Mesenteric fat pad (tissue), 1 donor: ENCODE measurements at places on chromosomes 12 and 14. TPM values are rescaled to one million over a fixed set of nuclear protein-coding genes. Genes with fewer than 3 reads are reported as not detected.

- peak; percentile 86 for DNase-seq
These were observed 6.2 kb downstream of the IFI27 start for GRCh38 chr14:94116701-94117100.

DNA sequence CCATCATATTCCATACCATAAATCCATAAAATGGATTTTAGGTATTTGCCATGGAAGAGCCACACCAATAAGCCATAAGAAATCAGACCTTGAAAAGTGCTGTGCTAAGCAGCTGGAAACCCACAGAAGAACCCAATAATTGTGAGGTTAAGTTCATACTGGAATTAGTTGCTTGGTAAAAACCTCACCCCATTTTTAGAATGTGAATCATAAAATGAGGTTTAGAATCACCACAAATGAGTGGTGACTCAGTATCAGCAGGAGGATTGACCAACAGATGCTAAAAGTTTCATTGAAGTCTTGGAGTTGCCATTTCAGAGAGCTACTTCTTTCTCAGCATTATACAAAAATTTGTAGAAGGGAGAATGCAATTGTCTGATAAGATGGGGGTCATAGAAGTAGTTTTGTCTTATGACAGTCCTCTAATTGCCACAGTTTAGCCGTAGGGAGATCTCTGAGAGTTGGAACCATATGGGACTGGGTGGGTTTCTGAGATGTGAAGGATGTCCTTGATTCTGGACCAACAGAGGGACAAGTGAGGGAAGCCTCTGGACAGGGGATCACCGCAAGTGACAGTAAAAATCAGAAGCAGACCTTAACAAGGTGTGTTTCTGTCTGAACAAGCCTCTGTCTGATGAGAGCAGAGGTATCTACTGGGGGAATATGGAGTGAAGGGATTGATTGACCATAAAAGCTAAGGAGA, 1.4 kb upstream of the STON2 start:
- DNase-seq, result no peak

GRCh38 chr12:69243099-69244084, 4.0 kb downstream of the CPSF6 start:
- no peak for DNase-seq

Gene PMCH
- total RNA-seq, result not detected

GRCh38 chr14:69055999-69056788, 77.1 kb upstream of the ACTN1 start:
- no peak for DNase-seq

Gene DACT1
- total RNA-seq, result 3.7 TPM

Gene ABCD2
- 26.0 TPM for total RNA-seq

- DNase-seq, result no peak
These were observed 38.6 kb downstream of the SYNE2 start for GRCh38 chr14:63891148-63891975.

DNA sequence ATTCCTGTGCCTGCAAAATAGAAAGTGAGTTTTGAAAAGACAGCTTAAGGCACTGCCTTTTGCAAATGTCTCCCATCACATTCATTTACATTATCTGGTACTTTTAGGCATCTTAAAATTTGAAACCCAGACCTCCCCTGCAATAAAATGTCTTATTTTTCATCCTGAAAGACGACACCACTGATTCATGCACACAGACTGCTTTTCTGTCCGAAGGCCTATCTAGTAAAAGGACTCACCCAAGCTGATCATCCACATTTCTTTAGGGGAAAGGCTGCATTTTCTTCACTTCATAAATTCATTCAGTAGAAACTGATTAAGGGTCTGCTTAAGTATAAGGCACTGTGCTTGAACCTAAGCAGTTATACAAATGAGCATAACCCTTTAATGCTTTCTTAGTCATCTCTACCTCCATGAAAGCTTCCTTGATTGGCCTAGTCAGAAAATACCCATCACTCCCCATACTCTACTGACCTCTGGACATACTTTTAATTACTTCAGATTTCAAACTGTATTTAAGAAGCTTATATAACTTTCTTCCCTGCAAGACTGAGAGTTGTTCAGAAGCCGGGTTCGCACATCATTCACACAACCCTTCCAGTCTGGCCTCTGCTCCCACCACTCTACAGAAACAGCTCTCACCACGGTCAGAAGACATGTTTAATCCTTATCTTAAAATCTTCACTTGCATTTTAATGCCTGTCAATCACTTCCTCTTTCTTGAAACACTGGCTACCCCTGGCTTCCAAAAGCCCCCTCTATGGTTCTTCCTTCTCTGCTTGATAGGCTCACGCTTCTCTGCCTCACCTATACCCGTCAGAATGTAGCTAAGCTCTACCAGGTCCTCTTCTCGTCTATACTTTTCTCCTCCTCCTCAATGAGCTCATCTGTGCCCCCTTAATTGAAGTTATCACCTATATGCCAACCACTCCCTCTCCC, 288.6 kb downstream of the MED13L start:
- no peak for DNase-seq

GRCh38 chr12:53105712-53106439, 2.6 kb downstream of the SOAT2 start:
- DNase-seq, result peak; percentile 84

GRCh38 chr12:20476551-20476950, 108.2 kb downstream of the PDE3A start:
- DNase-seq, result no peak

Gene ARHGAP9
- total RNA-seq, result 26.5 TPM

DNA sequence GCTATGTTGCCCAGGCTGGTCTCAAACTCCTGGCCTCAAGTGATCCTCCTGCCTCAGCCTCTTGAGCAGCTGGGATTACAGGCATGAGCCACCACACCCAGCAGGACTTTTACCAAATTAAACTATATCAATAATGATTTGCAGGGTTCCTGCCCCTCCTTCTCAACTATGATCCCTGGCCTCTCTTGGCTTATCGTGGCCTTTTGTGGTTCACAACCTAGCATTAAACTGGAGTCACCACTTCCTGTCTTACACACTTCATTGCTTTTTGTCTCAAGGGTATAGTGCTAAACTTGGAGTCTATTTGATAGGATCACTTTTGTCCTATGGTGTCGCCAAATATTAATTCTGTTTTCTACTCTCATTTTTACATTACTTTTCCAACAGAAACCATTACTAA, 64.5 kb downstream of the SEC23A start:
- DNase-seq, result no peak

GRCh38 chr14:58701156-58701555, 63.4 kb downstream of the DACT1 start:
- no peak for DNase-seq

GRCh38 chr12:89662623-89663022, 46.0 kb downstream of the ATP2B1 start:
- no peak for DNase-seq

Gene NGDN
- total RNA-seq, result 29.7 TPM

Gene CFAP73
- total RNA-seq, result not detected

DNA sequence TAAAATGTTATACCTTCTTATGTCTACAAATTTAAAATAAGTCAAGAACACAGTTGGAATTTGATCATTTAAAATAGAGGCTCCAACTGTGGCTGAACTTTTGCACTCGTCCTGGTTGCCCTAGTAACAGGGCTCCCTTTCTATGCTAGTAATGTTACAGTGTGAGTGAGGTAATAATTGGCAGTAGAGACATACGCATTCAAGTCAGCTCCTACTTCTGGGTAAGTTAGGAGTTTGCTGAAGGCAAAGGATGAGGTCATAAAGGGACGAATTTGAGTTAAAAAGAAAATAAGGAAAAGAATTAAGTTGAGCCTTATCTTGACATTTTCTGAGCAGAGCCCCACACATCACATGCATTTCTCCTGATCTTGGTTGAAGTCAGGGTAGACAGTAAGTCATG, 129.1 kb downstream of the TMEM117 start:
- no peak for DNase-seq

DNA sequence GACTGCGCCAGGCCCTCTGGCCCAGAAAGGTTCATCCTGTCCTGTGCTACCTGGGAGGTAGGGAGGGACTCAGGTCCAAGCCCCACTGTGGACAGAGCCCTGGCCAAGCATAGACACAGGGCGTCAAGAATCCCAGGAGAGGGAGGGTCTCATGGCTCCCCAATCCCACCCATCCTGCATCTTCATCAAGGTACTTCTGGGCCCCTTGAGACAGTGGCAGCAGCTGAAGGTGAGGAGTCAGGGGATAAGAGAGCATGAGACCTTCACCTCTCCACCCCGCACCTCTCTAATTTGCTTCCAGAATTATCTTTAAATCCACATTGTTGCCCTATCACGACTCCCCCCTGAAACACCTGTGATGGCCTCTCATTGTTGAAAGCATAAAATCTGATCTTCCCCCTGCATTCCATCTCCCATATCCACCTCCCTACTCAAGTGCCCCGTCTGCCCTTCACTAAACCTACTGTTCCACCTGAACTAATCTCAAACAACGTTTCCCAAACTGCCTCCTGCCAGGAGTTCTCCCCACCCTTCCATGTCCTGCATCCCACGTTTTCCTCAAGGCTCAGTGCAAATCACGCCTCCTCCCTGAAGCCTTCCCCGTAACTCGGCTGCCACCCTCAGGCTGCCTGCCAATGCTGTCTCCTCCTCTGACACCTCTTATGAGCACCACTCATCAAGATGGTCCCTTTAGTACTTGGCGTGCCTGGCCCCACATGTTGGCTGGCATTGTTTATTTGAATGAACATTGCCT, 27.1 kb downstream of the KRT18 start:
- DNase-seq, result no peak

- DNase-seq, result no peak
These were observed at the start of gene MYF6 for GRCh38 chr12:80707126-80707829. MYF6 (plus strand) TSS chr12:80707634; CDS start chr12:80707720, 86 bp downstream.

DNA sequence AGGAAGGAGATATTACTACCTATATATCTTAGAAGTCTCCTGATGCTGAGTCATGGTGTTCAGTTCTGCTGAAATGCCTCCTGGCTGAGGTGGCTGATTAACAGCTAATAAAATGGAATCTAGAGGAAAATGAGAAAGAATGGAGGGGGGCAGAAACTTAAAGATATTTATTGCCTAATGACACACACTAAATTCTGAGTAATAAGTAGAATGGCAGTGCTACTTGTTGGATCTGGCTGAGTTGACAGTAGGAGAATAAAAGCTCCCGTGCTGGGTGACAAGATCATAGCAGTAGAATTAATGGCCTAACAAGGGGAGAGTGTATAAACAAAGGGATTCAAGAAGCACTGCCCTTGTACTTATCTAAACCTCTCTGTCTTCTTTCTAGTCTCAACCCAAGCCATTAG, 137.5 kb downstream of the CNTN1 start:
- no peak for DNase-seq

- peak; percentile 49 for DNase-seq
These were observed 20.5 kb upstream of the PPP2R5C start for GRCh38 chr14:101740981-101741380.

DNA sequence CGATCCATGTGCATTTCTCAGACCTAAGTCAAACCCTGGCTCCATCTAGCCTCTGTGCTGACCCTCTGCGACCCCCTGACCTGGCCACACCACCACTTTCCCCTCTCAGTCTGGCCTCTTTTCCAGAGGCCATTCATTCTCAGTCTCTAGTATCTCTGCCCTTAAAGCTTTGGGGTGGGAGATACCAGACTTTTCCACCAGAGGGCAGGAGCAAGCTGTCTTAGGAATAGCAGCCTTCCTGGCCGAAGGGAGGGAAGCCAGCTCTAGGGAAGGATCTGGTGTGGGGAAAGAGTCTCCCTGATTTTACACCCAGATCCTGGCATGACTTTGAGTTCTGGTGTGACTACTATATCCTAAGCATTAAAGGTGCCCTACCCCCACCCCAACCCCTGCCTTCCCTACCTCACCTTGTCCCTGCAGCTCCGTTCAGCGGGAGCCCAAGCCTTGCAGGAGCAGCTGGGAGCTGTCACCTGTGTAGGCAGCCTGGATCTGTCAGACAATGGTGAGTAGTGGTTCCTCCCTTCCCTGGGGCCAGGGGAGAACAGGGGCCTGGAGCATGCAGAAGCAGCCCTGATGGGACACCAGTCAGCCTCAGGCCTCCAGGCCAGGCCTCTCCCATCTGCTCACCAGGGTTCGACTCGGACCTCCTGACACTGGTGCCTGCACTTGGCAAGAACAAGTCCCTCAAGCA, 6.6 kb downstream of the CARMIL3 start:
- DNase-seq, result no peak

Gene KRT82
- total RNA-seq, result not detected

DNA sequence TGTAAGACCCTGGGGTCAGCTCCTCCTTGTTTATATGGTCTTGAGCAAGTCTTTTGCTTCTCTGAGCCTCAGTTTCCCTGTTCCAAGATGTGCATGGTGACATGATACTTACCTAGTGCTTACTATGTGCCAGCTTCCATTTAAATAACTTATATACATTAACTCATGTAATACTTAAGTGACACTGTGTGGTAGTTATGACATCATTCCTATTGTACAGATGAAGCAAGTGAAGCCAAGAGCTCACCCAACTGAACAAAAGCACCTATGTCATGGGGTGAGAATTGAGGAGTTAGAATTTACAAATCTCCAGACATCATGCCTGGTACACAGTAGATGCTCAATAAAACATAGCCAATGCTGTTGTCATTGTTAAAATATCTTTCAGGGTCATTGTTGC, 41.3 kb upstream of the CMKLR1 start:
- no peak for DNase-seq

DNA sequence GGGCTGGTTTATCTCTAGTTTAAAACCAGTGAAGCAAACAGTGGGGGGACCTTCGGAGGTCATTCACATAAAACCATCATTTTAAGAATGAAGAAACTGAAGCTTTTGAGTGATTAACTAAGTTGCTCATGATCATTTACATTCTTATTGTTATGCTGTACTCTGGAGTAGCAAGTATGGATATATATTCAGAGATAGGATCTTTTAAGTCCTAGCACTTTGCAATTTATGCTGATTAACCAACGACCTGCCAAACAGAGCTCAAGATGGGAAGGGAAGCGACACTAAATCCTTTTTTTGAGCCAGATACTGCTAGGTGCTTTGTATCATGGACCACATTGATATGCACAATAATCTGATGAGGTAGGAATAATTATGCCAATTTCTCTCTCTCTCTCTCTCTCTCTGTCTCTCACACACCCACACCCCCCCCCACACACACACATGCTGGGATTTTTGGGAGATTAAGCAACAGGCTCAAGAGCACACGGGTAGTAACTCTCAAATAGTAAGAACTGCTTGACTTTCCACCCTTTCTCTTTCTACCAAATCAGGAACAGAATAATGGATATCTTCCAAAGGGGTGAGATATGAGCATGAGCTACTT, 303.4 kb downstream of the APAF1 start:
- DNase-seq, result no peak

Gene IFT81
- total RNA-seq, result 5.4 TPM

DNA sequence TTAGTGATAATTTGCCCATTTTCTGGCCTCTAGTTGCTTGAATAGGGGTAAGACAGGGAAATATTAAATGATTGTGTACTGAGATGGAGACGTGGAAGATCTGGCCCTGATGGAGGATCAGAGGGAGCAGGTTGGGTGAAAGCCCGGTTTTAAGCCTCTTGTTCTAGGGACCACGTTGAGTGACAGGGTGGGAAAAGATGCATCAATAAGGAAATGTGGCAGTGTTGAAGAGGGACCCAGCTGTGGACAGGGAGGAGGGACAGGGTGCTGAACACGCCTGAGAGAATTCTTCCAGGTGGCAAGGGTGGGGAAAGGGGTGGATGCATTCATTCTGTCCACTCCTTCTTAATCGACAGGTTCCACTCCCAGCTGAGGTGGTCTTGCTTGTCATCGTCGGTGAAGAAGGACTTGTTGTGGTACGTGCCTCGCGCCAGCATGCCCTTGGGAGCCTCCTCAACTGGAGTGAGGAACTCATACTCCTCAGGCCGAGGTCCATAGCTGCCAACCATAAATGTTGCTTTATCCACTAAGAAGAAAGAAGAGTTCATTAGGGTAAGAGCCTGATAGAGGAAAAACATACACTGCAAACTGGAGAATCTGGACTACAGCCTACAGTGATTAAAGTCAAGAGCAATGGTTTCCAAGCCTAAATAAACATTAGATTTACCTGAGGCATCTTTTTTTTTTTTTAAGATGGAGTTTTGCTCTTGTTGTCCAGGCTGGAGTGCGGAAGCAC, 4.0 kb upstream of the ERP27 start:
- DNase-seq, result no peak
